D721Med (cell line): ENCODE measurements at places on chromosomes 6 and 20.

DNA sequence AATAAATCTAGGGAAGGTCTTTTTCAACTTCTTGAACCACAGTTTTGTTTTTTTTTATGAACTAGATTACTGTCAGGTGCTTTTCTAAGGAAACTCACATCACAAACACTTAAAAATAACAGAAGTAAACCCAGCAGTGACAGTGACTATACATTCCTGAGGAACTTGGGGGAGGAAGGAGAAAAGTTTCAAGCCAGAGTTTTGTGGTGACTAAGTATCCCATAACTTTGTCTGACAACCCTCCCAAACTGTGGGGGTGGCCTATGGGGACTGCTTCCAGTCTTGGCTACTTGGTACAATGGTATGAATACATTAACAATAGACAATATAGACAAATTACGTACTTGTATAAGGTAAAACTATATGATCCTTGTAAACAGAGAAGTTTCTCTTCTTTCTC, 202.5 kb upstream of the MAN1A1 start:
- no peak for DNase-seq

GRCh38 chr20:63525185-63525584, 4.6 kb downstream of the PPDPF start:
- DNase-seq: no peak

DNA sequence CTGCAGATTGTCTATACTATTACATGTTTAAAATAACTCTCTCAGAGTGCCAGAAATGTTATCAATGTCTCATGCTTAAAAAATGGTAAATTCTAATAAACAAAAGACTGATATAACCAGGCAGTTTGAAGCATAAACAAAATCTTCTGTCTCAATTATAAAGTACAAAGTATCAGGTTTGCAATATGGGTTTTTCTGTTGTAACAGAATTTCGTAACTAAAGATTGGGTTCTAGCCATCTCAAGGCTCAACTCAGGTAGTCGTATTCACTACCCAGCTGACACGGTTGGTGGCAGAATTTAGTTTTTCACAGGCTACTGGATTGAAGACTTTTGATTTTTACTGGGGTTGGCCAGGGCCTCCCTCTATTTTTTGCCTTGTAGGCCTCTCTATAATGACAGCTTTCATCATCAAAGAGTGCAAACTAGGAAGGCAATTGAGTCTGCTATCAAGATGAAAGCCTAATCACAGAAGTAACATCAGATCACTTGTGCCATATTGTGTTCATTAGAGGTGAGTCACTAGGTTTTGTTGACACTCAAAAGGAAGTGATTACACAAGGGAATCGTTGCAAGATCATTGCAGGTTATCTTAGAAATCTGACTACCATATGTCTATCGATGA, 3.6 kb downstream of the CYP39A1 start:
- DNase-seq: no peak

DNA sequence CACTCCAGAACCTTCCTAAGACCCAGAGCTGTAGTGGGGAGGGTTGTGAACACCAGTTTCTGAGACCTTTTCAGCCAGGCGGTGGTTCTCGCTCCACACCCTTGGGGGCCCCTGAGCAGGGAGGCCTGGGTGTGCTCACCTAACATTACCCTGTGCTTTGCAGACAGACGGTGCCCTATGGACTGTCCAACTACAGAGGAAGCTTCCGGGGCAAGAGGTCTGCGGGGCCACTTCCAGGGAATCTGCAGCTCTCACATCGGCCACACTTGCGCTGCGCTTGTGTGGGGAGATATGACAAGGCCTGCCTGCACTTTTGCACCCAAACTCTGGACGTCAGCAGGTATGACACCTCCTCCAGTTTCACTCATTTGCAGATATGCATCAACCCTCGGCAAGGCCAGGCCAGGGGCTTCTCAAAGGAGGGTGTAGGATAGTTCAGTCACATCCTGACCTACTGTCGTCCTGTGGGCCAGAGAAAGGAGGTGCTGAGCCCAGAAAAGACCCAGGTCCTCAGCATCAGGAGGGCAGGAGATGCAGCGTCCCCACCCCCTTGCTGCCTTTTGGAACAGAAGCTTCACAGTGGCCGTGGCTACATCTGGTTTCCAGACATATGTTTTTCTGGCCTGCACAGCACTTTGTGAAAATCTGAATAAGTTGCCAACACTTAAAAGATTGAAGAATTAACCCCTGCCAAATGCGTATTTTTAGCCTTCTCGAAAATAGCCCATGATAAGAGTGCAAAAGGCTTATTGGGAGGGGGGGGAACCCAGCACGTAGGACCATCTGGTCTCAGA, 20.6 kb downstream of the EDN3 start:
- no peak for DNase-seq

- DNase-seq: no peak
Observed at GRCh38 chr20:63009988-63010769, 3.4 kb upstream of the BHLHE23 start.

DNA sequence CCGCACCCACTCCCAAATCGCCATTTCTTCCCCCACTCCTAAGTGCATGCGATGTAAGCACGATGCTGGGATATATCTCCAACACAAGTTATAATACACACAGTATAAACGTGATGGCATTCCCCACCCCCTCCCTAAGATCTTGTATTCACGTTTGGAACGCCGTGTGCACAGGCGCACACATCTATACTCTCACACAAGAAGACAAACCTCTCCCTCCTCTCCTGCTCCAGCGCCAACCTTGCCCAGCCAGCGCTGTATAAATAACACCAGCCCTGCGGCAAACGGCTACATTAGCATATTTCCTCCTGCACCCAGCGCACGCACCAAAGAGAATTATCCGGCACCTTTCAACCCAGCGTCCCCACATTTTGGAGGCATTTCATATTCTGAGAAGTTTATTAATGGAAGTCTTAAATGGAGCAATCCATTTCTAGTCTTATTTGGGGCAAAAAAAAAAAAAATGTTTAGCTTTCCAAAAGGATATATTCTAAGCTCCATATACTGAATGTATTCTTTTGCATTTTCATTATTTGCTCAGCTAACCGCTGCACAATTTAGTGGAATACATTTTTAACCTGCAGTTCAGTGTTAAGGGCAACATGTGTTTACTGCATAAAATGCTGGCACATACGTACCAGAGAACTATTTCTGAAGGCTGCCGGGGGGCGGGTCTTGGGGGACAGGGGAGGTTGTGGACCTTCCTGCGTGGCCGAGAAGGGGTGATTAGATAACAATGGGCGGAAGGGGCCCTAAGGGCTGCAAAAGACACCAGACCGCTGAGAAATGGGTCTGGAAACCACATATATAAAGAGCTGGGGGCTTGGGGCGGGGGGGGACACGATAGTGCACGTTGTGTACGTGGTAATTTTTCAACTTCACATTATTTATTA, 1.1 kb upstream of the SLC22A23 start:
- no peak for DNase-seq

DNA sequence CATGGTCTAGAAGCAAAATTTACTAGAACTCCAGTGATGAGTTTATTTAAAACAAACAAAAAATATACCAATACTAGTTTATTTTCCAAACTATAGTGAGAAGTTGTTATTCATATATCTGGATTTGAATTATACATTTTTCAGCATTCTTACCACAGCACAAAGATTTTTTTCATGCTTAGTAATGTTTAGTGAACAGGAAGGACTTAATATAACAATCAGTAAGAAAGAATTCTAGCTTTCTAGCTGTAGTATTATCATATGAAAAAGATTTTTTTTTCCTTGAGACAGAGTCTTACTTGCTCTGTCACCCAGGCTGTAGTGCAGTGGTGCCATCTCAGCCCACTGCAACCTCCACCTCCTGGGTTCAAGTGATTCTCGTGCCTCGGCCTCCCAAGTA, 13.8 kb downstream of the MARCKS start:
- DNase-seq: no peak

DNA sequence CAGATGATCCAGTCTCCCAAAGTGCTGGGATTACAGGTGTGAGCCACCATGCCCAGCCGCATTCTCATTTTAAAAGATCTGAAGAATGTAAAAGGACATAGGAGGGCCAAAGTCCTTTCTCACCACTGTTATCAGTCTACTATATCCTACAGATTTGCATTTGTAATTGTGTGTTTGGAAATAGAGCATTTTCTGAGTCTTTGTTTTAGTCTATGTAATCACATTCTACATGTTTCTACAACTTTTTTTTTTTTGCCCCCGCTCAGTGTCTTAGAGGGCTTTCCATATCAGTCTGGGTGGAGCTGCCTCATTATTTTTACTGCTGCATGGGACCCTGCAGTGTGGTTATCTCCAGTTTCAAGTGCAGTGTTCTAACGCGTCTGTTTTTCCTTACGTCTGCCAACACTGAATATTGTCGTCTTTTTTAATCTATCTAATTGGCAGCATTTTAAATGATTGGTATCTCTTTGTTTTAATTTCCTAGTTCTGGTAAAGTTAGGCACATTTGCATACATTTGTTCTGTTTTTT, 7.8 kb downstream of the CUL9 start:
- no peak for DNase-seq

DNA sequence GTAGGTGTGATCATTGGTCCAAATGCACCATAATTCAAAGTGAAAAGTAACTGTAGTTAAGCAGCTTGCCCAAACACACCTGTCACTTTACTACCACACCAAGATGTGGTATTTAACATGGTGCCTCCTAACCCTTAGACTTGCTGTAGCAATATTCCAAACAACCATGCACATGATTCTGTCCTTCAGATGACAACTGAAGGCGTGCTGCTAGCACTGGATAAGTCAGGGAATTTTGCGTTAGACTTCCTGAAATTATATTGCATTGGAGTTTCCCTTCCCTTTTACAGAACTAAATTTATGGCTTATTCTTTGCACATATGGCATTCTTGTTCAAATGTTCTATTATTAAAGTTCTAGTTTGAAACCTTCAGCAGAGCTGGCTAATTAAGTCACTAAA, 106.2 kb downstream of the ARHGAP18 start:
- DNase-seq: no peak

DNA sequence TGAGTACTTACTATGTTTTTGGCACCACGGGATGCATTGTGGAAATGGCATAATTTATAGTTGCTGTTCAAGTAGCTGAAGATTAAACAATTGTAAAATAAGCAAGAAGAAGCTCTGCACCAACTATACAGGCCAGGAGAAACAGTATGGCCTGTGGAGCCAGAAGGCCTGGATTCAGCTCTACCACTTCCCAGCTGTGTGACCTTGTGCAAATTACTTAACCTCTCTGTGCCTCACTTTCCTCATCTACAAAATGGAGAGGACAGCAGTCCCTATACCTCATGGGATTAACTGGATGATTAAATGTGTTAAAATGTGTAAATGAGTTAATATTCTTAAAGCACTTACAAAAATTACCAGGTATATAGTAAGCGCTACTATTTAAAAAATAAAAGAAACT, 49.1 kb downstream of the CNKSR3 start:
- no peak for DNase-seq

GRCh38 chr20:33793011-33793931, 17.9 kb upstream of the CHMP4B start:
- no peak for DNase-seq

- no peak for DNase-seq
Observed at GRCh38 chr6:111776236-111777221, 96.7 kb downstream of the FYN start.

DNA sequence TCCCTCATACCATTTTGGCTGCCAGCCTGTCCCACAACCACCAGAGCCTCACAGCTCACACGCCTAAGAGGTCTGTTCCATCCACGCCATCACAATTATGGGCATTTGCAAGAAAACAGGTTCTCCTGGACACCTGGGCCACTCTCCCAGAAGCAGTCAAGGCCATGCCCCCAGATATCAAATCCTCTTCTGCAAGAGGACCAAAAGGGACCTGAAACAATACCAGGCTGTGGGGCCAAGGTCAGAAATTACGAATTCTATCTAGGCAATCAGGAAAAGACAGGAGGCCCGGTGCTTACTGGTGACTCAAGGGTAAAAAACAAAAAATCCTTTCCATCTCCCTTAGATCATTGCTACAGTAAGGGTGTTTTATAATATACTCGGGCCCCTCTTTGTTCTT, 69.8 kb downstream of the ZMYND8 start:
- DNase-seq: no peak

GRCh38 chr6:101226677-101227135, 166.8 kb upstream of the GRIK2 start:
- no peak for DNase-seq

- no peak for DNase-seq
Observed at GRCh38 chr6:119728935-119729334, 379.4 kb upstream of the MAN1A1 start.

GRCh38 chr6:138393871-138394783, 9.9 kb upstream of the HEBP2 start:
- no peak for DNase-seq

DNA sequence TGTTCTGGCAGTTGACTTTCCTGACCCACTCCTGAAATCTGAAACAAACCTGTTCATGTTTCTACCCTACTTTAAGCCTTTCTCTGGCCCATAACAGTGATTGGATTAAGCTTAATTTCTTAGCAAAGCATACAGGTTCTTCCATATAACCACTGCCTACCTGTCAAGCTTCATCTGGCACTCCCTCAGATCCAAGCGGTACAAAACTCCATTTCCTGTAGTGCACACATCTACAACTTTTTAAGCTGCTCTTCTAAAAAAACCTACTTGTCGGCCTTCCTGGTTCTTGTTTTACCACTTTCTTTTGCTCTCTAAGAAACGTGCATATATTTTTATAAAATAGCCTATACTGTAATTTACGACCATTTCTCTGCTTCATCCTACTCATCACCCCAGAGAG, 916 bp upstream of the PPP1R11 start:
- DNase-seq: no peak

- DNase-seq: no peak
Observed at GRCh38 chr20:3446779-3447178, 24.0 kb upstream of the ATRN start.

GRCh38 chr6:92281571-92282076, 1137.7 kb downstream of the EPHA7 start:
- no peak for DNase-seq

- no peak for DNase-seq
Observed at GRCh38 chr6:100322886-100323285, 141.8 kb downstream of the SIM1 start.

DNA sequence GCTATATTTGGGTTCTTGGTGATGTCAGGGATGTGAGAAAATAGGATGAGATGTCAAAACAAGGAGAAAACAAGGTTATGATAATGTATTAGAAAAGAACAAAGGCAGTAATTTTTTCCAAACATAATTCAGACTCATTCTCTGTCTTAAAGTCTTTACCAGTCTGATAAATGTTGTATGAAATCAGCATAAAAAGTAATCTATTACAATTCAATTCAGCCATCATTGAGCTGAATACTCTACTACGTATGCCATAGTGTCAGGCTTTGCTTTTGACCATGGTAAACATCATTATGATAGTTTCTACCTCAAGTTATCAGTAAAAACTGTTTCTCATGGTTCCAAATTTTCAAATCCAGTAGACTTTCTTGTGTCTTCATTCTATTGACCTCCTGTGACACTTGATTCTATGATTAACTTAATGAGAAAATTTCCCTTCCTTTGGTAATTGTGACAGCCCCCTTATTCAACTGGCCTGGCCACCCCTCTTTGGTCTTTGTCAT, 75.0 kb downstream of the EPHA7 start:
- DNase-seq: no peak
